Stimulated activated CD8-positive, alpha-beta memory T cell treated with anti-CD3 and anti-CD28 coated beads, Interleukin-7, amount 100 ng/mL, for 4 hours (primary cell): ENCODE measurements at places on chromosomes 11 and 22.
A peak's percentile ranks its signal among the peaks of the same experiment; 100 is the strongest.

GRCh38 chr11:70928854-70929598 lies 323.4 kb downstream of the SHANK2 start:
- no peak for DNase-seq

DNA sequence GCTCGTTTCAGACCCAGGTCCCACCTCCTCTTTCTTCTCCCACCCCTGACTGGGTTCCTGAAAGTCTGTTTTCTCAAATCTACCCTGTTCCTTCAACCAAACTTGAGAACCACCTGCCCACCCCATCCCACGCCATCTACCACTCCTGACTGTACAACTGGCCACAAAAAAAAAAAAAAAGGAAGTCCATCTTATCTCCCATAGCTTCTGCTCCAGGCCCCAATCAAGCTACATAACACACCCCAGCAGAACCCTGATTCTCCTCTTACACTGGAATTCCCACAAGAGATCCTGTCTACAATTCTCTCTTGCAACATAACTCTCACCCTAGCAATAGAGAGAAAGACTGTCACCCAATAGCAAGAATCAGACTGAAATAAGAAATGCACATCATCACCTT lies 39.2 kb upstream of the CHST1 start:
- DNase-seq: no peak

DNA sequence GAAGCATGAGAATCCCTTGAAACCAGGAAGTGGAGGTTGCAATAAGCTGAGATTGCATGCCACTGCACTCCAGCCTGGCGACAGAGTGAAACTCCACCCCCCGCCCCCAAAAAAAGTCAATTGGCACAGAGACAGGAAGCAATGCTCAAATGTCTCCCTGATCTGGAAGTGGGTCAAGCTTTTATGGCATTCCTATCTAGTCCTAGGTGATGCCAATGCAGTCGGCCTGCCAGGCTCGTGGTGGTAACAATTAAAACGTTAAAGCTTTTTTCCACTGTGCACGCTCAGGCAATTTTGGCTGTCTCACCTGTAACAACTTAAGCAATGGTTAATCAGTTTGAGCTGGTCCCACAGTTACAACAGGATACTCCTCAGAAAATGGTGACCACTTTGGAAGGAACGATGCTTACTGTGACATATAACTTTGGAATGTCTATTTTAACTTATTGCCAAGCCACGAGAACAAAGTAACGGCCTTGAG lies 18.9 kb upstream of the PISD start:
- DNase-seq: no peak

- no peak for DNase-seq
Measured at GRCh38 chr11:19374151-19374569, 133.4 kb upstream of the E2F8 start.

- DNase-seq: peak; percentile 19
Measured at GRCh38 chr11:65429724-65430405, 7.3 kb downstream of the NEAT1 start.

DNA sequence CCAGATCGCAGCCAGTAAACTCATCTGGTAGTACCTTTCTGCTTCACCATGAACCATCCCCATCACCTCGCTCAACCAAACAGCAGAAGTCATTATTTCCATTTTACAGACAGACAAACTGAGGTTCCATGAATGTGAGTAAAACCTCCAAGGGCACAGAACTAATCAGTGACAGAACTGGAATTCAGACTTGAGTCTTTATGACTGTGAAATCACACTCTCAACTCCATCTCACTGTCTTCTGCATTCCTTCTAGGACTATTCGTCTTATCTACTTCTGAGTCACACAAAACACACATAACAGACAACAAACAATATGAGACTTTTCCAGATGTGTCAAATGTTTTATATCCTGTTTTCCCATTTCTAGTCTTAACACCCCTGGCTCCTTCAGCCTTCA lies 9.3 kb upstream of the NUP50 start:
- no peak for DNase-seq

DNA sequence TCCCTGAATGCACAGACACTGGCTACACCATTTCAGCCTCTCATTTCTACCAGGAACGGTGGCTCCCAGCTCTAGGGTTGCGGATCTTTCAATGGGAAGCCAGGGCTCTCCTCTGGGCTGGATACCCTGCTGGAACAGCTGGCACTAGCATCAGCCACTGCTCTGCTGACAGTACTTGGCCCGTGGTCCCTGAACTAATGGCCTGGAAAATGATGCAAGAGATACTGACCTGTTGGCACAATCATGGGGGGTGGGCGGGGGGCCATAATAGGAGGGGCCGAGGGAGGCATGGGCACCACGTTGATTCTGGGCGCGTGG lies 10.7 kb upstream of the TBC1D10A start:
- no peak for DNase-seq

DNA sequence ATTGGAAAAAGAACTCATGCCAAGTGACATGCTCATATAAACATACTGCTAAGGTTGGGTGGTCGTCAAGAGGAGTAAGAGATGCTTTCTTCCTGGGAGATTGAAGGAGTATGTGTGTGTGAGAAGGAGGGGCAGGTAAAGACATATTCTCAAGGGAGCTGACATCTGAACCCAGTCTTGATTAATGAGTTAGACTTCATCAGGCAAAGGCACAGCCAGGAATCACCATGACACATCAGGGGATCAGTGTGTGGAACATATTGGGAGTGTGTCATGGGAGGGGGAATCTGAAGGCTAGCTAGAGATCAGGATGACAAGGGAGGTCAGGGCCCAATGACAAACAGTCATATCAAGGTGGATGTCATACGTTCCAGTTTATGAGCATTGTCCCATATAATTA lies 14.9 kb downstream of the CNTF start:
- no peak for DNase-seq

GRCh38 chr11:92941676-92942571 lies 27.5 kb upstream of the MTNR1B start:
- DNase-seq: no peak

- DNase-seq: no peak
Measured at GRCh38 chr22:45009606-45010531, at the start of gene PHF21B. Gene PHF21B (minus strand): TSS chr22:45010005. CDS start chr22:45009549, 456 bp downstream.

- DNase-seq: peak; percentile 27
Measured at GRCh38 chr11:60978546-60979380, 7.3 kb downstream of the CD6 start.

- DNase-seq: no peak
Measured at GRCh38 chr11:19966441-19966840, 193.8 kb downstream of the DBX1 start.

DNA sequence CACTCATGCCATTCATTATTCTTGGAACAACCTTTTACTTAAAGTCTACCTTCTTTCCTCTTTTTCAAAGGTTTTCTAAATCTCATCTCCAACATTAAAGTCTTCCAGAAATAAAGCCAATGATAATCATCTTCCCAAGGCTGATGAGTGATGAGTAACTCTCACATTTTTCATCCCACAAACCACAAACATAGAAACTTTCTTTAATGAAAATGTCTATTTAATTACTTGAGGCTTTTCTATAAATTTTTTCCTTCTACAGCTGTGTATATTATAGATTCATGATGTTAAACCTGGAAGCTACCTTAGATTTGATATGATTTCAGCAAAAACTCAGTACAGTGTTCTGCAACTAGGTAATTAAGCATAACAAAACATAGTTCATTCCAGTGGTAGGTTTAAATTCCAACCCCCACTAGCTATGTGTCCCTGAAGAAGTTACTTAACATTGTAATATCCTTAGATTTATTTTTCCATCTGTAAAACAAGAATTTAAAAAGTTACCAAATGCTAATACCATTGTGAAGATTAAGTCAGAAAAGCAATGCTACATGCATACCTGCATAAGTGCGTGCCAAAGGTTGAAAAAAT lies 845.4 kb downstream of the KCNA4 start:
- DNase-seq: no peak

DNA sequence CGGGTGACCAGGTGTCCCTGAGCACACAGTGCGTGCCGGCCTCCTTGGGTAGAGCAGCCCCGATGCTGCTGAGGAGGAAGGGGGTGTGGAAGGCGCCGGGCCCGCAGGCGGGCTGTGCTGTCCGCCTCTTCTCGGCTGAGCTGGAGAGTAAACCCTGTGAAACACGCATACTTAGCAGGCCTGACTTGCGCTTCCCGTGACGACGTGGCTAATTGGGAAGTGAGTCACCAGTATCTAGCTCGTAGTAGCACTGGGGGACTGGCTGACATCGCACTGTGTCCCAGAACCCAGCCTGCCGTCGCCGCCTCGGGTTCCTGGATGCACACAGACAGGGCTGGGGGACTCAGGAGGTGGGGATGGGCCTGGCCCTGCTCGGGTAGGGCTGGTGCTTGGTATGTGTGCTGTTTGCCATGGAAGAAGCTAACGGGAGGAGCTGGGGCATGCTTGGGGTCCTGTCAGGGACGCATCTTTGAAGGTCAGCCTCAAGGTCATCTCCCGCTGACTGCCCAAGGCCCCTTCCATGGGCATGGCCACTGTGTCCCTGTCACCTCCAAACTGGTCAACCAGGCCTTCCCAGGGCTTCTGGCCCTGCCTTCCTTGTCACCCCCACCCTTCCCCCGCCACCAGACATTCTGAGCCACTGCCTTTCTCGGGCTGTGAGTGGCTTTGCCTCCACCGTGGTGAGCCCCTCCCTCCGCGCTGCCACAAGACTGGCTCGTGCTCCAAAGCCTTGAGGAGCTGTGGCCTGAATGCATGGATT lies 1327.0 kb downstream of the BRD1 start:
- DNase-seq: no peak

DNA sequence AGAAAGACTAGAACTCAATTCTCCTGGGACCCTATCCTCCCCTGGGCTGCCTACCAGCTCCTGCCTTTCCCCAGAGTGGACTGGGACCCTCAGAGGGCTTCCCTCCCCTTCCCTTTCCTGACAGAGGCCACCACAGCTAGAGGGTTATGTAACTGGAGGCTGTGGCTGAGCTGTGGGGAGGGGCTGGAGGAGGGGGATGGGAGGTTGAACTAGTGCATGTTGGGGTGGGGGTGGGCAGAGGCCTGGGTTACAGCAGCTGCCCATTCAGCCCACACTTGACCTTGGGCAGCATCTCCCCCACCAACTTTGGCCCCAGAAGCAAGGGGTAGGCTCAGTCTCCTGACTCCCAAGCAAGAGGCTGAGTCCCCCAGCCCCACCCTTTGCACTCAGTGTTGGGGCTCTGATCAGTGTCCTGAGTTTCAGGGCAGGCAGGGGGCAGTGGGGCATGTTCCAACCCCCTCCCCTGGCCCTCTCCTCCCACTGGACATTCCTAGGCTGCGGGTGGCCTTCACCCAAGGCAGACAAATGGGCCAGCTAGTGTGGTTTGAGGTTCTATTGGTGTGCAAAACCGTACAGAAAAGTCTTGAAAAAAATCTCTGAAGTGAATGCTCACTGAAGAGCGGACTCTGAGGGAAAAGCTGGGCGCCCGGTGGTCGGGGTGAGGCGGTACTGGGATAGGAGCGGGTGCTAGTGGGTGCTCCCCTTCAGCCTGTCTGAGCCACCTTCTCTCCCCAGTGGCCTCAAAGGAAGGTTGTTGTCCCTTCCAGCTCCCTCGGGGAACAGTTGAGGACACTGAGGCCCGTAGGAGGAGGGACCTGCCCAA lies 3.8 kb downstream of the KCNC1 start:
- no peak for DNase-seq

- no peak for DNase-seq
Measured at GRCh38 chr11:1293619-1294015, 15.8 kb downstream of the TOLLIP start.

DNA sequence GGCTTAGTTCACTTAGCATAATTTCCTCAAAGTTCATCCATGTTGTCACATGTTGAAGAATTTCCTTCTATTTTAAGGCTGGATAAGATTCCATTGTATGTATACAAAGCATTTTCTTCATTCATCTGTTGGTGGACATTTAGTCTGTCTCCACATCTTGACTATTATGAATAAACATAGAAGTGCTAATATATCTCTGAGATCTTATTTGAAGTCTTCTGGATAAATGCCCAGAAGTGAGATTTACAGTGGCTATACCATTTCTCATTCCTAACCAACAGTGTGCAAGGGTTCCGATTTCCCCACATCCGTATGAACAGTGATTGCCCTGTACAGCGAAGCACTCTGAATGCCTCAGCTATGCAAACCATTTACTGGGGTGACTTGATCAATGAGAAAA lies 6.6 kb upstream of the ZFTA start:
- no peak for DNase-seq
